Activated CD8-positive, alpha-beta memory T cell treated with anti-CD3 and anti-CD28 coated beads for 1 hour (primary cell): ENCODE measurements at places on chromosomes 6 and 20.

DNA sequence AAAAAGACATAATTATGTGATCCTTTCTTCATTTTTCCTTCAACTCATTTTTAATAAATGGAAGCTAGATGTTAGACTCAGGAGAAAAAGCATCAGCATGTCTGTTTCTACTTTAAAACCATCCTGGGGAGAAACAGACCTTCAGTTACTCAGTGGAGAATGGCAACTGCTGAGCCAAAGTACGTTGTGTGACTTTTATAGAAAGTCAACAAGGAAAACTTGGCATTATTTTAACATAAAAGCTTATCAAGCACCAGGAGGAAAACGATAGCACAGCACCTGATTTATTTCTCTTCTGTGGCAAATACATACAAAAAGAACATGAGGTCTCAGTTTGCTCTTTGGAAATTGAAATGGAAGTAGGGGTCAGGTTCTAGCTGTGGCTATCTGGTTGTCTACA is 115.3 kb upstream of the RIPOR2 start:
- no peak for DNase-seq

DNA sequence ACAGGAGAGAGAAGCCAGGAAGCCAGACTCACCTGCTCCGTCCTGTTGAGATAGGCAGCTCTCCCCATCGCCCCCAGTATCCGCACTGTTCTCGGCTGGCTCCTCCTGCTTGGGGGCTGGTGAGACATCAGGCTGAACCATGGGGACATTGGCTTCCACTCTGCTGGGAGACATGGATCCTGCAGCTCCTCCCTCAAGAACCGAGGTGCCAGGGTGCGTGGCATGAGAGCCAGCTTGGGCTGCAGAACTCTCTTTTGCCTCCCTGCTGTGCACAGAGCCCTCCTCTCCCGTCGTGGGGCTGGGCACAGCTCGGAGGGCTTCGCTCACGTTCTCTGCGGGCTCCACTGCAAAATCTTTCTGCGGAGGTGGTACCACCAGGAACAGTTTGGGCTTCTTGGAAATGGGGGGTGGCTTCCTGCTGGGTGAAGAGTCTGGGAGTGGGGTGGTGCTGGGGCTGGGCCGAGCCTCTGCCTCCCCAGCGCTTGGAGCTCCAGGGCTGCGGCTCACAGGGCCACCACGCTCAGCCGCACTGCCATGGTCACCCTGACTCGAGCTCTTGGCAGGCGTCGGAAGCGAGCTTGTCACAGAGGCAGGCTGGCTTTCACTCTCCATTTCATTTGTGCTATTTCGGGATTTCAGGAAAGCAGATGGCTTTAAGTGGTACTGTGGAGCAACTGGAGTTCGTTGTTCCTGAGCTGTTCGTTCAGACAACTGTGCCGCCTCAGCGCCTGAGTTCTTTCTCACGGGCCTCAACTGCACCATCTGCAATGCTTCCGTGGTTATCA is 26.5 kb downstream of the HEBP2 start:
- no peak for DNase-seq

- no peak for DNase-seq
Observed at GRCh38 chr6:134190883-134191282, 127.0 kb downstream of the SGK1 start.

- DNase-seq, result no peak
Observed at GRCh38 chr6:34914358-34914757, 25.3 kb downstream of the ANKS1A start.

- DNase-seq, result no peak
Observed at GRCh38 chr6:25774120-25774715, 19.7 kb downstream of the SLC17A4 start.

DNA sequence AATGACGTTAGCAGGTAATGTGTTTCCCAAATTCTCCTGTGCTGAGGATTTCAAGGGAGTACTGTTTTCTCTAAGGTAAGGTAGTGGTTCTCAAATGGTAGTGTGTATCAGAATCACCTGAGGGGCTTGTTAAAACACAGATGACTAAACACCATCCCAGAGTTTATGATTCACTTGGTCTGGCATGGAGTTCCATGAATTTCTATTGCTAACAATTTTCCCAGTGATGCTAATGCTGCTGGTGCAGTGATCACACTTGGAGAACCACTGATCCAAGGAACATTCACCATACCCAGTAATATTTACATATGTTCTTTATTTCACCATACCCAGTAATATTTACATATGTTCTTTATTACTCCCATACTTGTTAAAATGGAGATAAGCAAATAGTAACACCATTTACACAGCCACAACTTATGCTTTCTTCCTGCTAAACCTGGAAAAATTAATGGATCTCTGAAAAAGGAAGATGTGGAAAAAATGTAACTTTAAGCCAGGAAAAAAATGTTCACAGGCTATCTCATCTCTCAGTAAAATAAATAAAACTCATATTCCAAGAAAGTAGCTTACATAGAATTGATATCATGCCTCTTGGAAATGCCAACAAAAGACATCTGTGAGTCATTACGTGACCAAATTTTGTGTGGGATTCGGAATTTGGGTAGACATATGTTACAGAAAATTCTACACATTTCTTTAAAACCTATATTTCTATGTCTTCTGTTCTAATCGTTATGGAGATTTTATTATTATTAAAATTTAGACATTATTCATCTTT is 129.5 kb downstream of the MMUT start:
- no peak for DNase-seq

DNA sequence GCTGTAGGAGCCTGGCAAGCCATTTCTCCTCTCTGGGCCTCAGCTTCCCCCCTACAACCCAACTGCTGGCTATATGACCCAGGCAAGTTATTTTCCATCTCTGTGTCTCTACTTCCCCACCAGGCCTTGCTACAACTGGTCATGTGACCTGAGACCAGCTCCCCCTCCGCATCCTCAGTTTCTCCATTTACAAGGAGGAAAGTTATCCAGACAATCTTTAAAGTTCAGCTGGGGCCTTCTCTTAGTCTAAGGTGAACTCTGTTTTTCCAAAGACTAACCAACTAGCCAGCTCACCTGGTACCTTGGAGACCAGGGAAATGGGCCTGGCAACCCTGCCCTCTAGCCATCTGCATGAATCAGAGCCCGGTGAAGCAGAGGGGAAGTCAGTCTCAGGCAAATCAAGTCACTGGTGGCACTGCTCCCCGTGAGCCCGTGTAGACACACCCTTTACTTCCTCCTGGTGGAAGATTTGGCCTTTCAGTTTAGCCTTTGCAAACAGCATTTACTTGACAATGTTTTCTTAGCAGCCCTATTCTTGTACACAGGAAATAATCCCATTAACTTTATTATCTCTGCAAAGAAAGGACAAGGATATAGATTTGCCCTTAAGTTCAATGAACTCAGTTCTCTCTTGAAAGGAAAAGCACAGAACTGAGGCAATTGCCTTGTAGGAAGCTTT is 157.7 kb downstream of the VEGFA start:
- DNase-seq, result no peak

- no peak for DNase-seq
Observed at GRCh38 chr6:14107711-14108494, 9.7 kb upstream of the CD83 start.

- DNase-seq, result no peak
Observed at GRCh38 chr20:24483435-24484080, 14.1 kb downstream of the SYNDIG1 start.

DNA sequence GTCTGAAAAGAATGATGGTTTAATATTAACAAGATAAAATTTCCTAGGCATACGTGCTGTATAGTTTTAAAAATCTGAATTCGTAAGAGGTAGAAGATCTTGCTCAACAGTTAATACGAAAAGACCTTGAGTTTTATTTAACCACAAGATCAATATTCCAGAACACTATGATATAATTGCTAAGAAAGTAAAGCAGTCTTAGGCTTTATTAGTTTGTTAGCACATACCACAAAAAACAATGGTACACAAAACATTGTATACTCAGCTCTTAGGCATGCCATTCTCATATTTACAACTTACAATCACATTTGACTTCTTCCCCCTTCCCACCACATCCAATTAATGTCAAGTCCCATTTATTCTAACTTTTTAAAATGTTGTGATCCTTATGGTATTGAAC is 24.4 kb upstream of the STXBP5 start:
- DNase-seq, result no peak

DNA sequence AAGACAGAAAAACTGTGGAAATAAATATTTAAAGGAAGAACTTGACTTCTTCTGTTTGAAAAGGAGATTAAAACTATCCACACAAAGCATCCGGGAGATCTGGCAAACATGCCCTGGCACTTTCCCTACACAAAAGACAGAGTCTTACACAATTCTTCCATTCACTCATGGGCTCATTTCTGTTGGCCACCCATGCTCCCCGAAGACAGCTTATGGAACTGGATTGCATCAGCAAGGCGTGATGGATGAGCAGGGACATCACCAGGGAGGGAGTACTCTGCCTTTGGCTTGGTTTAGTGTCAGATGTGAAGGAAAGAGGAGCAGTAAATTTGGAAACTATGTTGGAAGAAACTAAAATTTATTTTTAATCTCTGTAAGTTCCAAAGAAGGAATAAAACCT is 379.3 kb downstream of the CD109 start:
- no peak for DNase-seq

DNA sequence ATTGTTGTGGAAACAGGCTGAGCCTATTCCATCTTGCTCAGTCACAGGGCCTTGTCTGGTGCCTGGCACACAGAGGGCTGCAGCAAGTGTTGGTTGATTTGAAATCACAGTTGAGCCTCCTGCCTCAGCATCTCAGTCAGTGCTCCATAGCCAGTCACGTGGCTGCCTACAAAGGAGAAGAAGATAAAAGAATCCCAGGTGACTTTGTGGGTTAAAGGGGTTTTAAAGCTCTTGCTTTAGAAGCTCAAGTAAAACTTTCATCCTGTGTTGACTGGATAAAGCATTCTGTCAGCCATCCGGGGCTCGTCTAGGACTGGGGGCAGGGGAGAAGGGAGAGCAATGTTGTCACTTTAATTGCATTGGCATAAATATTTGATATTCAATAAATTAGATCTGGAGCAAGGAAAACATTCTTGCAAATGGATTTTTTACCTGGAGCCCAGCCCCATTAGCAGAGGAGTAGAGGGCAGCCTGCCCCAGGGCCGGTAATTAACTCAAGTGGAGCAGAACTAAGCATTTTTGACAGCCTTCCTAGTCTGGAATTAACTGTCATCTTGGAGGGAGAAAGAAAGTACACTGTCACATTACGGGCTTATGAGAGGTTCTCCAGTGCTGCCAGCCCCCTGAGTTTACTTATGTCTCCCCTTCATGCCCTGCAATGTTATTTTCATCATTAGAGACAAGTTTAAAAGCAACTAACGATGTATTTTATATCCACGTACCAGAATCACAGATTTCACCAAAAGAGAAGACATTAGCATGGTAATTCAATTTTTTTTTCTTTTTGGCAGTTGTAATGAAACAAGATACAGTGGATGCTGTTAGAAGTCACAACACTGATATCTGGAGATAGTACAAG is 71.7 kb upstream of the GTSF1L start:
- no peak for DNase-seq

DNA sequence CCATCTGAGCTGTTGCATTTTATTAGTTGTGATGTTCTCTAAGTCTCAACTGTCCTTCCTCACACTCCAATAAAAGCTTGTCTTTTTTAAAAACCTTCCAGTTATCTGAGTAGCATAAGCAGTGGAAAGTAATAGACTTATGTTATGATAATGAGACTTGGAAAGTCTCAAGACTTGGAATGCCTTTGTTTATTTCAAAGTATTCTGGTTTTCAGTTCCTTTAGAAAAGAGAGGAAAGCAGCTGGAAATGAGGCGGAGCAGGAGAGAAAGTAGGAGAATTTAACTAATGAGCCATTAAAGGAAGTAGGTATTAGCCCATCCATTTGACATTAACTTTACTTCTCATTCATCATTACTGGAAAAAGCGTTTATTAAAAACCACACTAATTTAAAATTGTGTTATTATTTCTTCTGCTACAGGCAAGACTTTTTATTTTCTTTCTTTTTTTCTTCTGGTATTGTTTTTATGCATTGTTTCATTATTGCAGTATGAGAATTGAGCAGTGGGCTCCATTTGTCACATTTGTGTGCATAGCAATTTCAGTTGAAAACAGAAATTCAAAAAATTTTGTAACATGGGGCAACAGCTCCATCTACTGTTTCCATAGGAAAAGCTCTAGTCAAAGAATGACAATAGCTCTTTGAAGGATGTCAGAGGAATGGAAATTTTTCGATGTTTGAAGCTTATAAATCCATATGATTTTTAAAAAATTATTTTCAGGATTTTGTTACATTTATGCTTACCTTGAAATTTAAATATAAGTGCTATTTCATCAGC is 194.8 kb downstream of the COL9A1 start:
- no peak for DNase-seq

GRCh38 chr6:94344866-94345265 is 925.5 kb upstream of the EPHA7 start:
- no peak for DNase-seq

DNA sequence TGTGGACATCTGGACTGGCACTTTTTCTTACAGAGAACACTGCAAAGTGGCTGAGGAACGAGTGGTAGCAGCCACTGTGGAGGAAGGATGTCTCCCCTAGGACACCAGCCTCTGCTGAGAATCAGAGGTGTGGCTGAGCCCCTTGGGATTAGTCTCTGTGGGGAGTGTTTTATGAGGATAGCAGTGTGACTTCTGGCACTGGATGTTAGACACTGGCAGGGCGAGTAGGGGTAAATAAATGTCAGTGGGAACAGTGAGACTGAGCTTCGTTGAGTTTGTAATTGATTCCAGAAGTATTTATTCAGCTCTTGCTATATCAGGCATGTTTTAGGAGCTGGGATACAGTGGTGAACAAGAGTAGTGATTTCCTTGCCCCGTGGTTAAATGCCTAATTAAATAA is 124.0 kb downstream of the JARID2 start:
- no peak for DNase-seq

- no peak for DNase-seq
Observed at GRCh38 chr6:3297909-3298308, 39.2 kb downstream of the PSMG4 start.

GRCh38 chr20:63434599-63435378 is 37.7 kb downstream of the KCNQ2 start:
- peak; percentile 54 for DNase-seq

GRCh38 chr6:15461127-15461944 is 201.5 kb downstream of the DTNBP1 start:
- no peak for DNase-seq

- no peak for DNase-seq
Observed at GRCh38 chr6:70700922-70701876, 33.5 kb downstream of the SMAP1 start.

- no peak for DNase-seq
Observed at GRCh38 chr6:127998985-127999384, 98.1 kb upstream of the THEMIS start.

GRCh38 chr6:113529196-113529595 is 327.9 kb upstream of the MARCKS start:
- DNase-seq, result no peak

- no peak for DNase-seq
Observed at GRCh38 chr6:291204-291696, 1.0 kb upstream of the DUSP22 start.

DNA sequence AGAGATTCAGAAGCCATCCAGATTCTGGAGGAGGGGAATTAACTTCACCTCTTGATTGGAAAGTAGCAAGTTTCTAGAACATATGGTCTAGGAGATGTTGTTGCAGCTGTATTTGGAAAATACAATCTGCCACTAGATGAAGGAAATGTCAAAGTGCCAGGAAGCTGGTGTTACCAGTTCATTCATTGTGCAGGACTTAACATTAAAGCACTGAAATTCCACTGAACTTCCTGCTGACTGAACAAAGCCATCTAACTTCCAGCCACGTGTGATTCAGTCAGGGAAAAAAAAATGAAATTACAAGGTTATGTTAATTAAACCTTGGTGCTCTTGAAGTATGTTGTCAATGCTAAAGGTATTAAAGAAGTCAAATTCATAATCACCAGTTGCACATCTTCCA is 321.5 kb upstream of the SASH1 start:
- DNase-seq, result no peak

- no peak for DNase-seq
Observed at GRCh38 chr20:24060851-24061590, 72.4 kb upstream of the GGTLC1 start.

- DNase-seq, result no peak
Observed at GRCh38 chr20:944774-945410, 28.8 kb upstream of the ANGPT4 start.
